NCI-H1417 (cell line): ENCODE measurements at places on chromosomes 7 and 10.
A peak's percentile ranks its signal among the peaks of the same experiment; 100 is the strongest.

- peak; percentile 36 for DNase-seq
Observed at GRCh38 chr10:91220954-91221675, 652 bp downstream of the PCGF5 start.

- no peak for DNase-seq
Observed at GRCh38 chr7:43076606-43077005, 35.8 kb upstream of the HECW1 start.

GRCh38 chr10:121154846-121155245 lies 303.7 kb downstream of the WDR11 start:
- DNase-seq: no peak

DNA sequence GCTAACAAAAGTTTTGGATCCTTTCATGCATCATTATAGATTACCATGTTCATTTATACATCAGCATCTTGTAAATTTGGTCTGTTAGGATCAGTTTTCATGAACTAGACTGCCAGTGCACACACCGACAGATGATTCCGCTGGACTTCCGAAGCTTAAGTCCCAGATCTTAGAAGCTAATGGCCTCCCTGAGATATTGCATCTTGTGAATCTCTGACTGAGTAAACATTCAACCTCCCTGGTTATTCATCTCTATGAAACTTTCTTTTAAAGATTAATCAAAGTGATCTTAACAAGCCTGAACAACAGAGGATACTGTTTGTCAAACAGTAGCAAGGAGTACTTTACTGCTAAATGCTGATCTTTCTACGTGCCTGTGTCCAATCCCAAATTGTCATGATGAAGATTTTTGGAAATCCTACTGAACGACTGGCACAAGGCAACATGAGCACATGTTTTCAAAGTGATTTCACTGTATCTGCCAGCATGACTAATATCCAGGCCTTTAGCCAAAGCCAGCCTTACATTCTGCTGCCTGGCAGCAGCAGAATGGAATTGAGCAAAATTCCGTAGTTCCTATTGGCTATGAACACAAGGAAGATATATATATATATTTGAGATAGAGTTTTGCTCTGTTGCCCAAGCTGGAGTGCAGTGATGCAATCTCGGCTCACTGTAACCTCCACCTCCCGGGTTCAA lies 91.3 kb upstream of the ANK3 start:
- no peak for DNase-seq

GRCh38 chr7:3955026-3955425 lies 654.0 kb downstream of the SDK1 start:
- DNase-seq: no peak

DNA sequence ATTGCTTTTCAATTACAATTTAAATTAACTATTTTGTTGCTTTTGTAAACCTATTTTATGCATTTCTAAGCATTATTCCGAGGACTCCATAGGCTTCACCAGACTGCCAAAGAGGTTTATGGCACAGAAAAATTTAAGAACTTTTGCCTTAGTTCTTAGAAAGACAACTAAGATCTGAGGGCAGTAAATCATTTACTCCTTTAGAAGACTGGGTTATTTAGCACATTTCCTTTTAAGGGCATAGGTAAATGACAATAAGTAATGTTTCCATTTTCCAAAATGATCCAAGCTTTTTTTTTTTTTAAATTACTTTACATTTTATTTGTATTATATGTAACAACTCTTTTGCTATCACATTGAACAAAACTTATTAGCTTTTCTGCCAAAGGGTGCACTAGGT lies 15.0 kb upstream of the STEAP4 start:
- no peak for DNase-seq

DNA sequence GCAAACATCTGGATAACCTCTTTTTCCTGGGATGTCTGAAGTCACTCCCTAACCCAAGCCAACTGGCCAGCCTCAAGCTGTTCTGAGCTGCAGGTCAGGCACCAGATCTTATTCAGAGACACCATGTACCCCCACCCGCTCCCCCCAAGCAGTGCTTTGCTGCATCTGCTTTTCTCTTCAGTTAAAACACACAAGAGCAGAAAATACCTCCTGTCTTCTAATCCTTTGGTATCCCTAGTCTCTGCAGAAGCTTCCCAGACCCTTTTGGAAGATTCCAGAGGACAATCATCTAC lies 3.0 kb downstream of the ZNF488 start:
- DNase-seq: no peak

GRCh38 chr7:3089493-3089892 lies 45.8 kb upstream of the CARD11 start:
- no peak for DNase-seq

GRCh38 chr7:40733578-40733977 lies 598.8 kb downstream of the SUGCT start:
- DNase-seq: no peak

GRCh38 chr7:128982105-128982504 lies 44.4 kb downstream of the IRF5 start:
- DNase-seq: no peak

DNA sequence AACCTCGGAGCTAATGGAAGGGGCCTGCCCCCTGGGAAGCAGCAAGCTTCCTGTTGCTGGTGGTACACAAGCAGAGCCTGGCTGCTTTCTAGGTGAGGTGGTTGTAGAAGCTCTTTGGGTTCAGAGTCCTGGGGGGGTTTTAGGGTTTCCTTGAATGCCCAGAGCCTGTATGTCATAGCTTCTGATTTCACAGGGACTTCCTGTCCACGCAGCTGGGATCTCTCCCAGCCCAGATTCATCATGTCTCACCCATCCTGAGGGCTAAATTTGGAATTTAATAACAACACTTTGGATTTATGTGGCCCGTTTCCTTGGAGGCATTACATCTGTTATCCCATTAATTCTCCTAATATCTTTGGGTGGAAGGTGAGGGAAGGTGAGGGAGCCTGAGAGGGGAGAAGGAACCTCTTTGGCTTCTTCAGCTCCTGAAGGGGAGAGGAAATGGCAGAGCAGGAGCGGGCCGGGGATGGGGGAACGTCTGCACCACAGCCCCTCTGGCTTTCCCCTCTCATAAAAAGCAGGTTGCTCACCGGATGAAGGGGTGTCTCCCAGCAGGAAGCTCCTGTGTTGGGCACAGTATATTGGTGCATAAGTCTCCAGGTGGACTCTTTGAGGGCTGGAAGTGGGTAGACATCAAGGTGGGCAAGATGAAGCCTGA lies 19.7 kb downstream of the RPS24 start:
- no peak for DNase-seq

DNA sequence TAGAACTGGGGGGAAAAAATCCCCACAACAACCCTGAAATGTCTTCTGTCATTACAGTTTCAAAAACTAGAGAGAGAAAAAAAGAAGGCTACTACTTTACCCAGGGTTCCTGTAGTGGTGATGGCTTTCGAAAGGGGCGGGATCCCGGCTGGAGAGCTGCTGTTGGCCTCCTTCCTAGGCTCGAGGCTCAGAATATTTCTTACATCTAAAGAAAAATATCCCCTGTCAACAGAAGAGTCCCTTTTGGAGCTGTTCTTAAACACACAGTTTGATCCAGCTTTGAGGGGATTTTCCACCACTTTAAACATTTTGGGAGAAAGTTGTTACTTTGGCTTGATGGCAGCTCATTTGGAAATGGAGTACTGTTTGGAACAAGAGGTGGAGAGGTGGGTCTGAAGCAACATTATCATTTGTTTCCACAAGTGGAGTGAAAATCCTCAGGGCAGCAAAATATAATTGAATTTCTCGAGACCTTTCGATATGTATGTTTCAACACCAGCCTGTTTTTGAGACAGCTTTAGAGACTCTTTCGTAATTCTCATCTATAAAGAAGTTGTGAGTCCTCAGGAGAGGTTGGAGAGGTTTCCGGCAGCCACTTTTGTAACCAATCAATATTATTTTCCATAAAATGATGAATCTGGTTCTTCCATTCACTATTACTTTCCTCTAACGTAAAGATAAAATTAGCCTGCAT lies 5.1 kb downstream of the HOXA13 start:
- no peak for DNase-seq

GRCh38 chr7:82697897-82698296 lies 254.3 kb upstream of the CACNA2D1 start:
- no peak for DNase-seq

DNA sequence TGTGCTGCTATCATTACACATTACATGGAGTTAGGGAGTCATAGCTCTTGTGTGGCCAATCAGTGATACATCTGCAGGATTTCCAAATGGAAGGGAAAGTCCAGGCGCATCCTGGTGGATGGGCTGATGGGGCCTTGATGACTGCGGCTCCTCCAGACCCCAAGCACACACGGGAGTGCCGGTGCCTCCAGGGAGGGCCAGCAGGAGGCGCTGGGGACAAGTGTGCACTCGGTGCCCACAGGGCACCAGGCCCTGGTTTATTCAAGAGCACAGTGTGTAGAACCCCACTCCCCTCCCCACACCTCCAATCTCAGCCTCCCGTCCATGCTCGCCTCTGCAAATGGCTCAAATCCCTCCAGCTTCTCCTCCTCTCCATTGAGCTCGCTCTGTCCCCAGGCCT lies 243.9 kb downstream of the USP6NL start:
- no peak for DNase-seq

DNA sequence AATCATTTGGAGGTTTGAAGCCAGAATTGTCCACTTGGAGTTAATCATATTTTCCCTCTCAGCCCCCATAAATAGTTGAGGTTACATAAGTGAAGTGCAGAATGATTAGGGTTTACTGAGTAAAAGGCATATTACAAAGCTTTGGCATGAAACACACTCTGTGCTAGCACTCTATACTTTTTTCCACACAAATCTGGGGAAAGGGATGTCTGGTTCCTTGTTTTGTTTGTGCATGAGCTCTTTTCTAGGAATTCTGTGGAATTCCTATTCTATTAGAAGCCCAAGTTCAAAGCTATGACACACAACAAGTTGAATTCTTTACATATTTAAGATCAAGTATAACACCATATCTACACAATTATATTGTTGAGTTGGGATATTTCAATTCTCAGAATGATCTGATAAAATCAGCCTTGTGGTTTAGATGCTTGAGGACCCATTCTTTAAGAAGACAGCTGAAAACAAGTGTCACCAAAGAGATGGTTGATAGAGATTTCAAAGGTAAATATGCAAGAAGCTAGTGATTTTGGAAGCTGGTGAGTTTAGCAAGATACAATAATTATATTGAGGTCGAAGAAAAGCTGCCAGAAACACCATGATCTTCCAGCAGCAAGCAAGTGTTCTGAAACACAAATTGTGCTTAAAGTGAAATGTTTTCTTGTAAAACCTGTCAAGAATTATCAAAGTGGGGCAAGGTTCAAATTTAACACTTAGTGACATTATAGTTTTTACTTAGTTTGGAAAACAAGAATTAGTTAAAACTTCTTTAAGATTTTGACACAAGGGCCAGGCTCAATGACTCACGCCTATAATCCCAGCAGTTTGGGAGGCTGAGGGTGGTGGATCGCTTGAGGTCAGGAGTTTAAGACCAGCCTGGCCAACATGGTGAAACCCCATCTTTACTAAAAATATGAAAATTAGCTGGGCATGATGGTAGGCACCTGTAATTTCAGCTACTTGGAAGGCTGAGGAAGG lies 122.6 kb downstream of the INHBA start:
- no peak for DNase-seq

DNA sequence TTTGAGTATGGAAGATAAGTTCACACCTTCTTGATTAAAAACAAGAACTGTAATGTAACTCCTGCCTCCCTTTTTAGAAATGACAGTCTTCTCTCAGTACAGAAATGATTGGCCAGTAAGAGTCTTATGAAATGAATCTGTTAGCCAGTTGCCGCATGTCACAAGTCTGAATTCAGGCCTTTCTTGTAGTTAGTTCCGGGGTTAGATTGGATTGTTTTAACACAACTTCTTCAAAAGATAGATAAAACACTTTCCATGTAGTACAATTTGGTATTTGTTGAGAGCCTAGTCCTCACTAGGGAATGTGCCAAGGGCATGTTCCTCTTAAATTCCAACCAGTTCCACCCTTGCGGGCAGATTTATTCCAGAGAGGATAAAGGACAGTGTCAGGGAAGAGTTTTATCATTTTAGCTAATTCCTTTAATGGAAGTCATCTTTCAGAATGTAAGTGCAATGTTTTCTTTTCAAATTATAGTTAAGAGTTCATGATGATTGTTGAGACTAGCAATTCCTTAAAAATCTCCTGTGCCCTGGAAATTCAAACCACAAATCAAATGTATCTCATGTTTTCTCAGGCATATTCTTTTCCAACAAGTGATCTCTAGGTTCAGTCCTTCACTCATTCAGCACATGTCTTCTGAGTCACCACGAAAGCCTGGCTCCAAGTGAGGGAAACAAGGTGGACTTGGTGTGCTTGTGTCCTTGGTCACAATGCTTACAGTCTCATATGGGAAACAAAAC lies 4.1 kb downstream of the FHIP2A start:
- no peak for DNase-seq

- DNase-seq: no peak
Observed at GRCh38 chr10:93062514-93063143, 2.0 kb downstream of the CYP26C1 start.

DNA sequence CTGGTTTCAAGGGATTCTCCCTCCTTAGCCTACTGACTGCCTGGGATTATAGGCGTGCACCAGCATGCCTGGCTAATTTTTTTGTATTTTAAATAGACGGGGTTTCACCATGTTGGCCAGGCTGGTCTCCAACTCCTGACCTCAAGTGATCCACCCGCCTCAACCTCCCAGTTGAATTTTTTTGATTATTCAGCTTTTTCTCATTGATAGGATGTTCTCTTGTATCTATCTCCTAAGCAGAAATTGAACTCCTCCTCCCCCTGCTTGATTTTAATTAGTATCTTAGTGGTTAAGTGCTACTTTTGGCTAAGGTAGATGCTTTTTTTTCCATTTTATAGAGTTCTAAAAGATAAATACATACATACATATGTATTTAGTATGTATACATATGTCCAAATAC lies 101.0 kb downstream of the ZNF277 start:
- DNase-seq: no peak

GRCh38 chr7:81929386-81929785 lies 159.5 kb upstream of the HGF start:
- no peak for DNase-seq

DNA sequence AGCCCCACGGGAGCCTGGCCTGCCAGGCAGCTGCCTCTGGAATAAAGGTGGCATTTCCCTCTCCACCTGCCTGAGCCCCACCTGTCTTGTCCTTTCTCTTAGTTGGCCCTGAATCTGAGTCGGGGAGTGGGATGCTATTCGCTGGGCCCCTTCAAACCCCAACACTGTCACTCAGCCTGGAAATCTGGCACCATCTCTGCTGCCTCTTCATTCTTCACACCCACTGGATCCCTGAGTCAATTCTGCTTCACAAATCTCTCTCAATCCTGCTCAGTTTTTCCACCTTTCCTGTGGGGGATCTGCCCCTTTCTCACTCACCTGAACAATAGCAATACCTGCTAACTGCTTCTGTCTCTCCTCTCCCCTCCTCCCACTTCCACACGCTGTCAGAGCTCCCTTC lies 10.6 kb downstream of the CRTAC1 start:
- no peak for DNase-seq

DNA sequence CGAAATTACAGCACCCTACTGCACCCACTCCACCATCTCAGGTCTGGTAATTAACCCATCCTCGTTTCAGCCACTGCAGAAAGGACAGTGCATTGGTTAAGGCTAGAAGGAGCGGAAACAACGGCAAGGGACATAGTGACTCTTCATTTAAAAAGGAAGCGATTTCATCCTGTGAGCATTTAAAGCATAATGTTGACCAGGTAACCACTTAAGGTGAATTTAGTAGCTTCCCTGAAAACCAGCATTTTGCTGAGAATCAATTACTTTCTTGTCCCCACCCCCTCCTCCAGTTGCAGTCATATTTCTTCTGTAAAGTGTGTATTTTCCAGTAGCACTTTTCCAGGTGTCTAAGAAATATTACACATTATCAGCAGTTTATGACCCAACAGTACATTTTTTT lies 821 bp upstream of the JAZF1 start:
- DNase-seq: no peak
